Kidney tubule cell (primary cell): ENCODE measurements at places on chromosomes 6 and 20.

GRCh38 chr6:137001299-137001976, 43.3 kb downstream of the IL20RA start:
- peak; percentile 67 for DNase-seq

GRCh38 chr6:24004062-24004461, 122.0 kb upstream of the NRSN1 start:
- peak; percentile 58 for DNase-seq

- DNase-seq: no peak
Measured at GRCh38 chr6:131400779-131401496, 172.1 kb upstream of the ARG1 start.

- peak; percentile 6 for DNase-seq
Measured at GRCh38 chr6:113290684-113291083, 566.5 kb upstream of the MARCKS start.

GRCh38 chr6:17984812-17985670, 2.4 kb downstream of the KIF13A start:
- DNase-seq: no peak

GRCh38 chr6:106165885-106166485, 79.8 kb downstream of the PRDM1 start:
- peak; percentile 74 for DNase-seq

DNA sequence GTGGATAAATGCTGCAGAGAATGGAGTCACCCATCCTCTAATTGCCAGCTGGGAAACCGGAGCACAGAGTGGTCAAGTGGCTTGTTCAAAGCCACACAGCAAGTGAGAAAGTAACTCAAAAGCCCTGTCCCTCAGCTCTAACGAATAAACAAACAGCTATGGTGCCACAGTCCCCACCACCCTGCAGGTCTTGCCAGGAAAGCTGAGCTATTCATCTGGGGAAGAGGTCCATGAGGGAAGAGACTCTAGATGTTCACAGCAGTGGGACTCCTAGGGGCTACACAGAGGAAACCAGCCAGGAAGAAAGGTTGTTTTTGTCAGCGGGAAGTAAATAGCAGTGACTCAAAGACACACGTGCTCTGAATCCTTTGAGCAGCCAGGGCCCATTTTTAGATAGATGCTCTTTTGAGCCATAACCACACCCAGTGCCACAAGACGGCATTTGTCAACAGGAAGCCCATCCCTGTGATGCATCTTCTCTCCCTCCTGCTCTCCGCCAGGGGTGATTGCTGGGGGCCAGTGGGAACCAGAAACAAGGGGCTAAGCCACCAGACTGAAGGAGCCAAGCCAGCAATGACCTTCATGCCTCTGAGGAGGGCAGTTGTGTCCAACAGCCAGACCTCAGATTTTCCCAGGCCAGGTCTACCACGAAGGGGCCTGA, 32.4 kb upstream of the TCP11 start:
- DNase-seq: no peak

DNA sequence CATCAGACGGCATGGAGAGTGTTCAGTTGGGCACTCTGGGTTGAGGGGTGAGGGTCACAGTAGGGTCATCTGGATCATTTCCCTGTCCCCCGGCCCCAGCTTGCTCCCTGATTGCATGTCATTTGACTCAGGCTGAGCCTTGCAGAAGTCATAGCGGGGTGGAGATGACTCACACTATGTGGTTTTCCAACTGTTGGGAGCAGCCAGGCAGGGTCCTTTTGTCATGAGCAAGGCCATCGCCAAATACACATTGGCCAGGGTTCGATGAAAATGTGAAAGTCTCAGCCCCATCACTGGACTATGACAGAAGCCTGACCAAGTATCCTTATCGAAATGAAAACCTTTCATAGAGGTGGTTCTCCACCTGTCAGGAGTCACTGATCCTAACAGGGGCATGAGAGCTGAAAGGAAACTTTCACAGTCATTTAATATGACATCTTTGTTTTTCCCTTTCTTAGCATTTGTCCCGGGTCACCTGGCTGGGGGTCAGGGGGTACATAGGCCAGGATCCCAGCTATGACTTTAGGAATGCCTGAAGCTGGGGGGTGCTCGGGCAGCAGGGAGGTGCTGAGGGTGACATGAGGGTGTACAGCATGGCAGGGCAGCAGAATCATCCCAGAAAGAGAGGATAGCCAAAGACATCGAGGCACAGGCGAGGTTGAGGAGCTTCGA, 70.2 kb upstream of the CD93 start:
- peak; percentile 83 for DNase-seq

- DNase-seq: no peak
Measured at GRCh38 chr20:42836339-42836738, 353.4 kb downstream of the PTPRT start.

DNA sequence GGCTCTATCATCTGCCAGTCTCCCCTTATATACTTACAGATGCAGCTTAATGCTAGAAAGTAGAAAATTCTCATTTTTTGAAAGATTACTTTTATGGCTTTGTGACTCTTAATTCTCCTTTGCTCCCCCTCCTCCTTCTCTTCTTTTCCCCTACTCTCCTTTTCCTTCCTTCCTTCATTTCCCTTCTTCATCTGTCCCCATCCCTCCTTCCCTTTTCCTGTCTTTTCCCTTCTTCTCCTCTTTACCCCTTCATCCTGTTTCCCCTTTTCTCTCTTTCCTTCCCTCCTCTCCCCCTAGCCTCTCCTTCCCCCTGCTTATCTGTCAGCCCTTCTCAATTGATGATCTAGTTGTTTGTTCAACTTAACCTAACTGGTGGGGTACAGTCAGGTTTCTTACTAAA, 71.5 kb downstream of the PPP1R14C start:
- DNase-seq: no peak

DNA sequence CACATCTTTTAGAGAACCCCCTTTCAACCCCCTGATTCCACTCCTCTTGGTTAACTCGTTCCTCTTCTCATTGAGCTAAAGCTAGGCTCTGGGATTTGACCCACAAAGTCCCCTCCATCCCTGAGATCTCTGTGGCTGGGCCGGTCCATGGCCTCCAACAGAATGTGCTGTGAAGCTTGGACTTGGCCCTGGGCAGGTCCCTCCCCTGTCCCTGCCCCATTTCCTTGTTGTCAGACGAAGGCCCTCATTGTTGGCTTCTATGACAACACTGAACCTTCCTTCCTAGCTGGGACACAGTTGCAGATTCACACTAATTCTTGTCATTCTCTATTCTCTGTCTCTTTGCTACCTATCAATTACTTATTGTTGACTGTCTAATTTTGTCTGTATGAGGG, 156.1 kb downstream of the SYCP2 start:
- DNase-seq: no peak

- DNase-seq: no peak
Measured at GRCh38 chr6:37399131-37399530, 33.9 kb upstream of the CMTR1 start.

DNA sequence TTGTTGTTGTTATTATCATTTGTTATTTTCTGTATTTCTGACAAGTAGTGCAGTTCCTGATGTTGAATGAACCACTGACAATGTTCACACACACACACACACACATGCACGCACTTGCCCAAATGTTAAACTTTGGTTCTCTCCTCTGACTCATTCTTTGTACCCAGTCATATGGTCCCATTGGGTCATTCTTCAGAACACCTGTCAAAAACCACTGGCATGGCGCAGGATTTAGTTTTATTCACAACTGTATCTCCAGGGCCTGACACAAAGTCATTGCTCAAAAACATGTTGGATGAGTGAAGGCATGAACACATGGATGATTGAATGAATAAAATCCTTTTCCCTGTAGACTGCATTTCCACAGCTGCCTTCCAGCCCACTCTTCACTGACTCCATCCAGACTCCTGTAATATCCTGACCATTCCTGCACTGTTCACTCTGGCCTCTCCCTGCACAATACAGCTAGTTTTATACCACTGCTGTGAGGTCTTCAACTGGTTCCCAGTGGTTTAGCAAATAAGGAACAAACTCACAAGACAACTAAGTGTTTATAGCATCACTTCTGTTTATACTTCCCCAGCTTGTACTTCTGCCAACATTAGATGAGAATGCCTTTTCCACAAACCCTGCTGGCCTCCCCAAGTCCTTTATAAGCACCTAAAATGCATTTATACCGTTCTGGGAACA, 6.9 kb upstream of the CST11 start:
- no peak for DNase-seq

GRCh38 chr6:107536180-107536961, 46.5 kb downstream of the SOBP start:
- no peak for DNase-seq

DNA sequence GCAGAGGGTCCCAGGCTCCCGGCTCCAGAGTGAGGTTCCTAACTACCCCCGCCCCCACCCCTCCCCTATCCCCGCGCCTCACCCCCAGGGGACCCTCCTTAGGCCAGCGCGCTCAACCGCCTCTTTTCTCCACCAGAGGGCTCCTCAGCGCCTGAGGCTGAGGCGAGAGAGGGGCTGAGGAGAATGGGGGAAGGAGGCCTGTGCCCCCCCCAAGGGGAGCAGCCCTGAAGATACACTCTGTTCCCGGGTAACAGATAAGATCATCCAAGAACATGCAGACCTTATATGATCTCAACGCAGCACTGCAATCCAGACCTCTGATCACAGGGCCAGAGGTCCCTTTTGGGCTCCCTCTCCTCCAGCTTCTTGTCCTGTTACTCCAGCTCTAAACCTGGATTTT, 43.3 kb upstream of the MRPS10 start:
- DNase-seq: no peak

DNA sequence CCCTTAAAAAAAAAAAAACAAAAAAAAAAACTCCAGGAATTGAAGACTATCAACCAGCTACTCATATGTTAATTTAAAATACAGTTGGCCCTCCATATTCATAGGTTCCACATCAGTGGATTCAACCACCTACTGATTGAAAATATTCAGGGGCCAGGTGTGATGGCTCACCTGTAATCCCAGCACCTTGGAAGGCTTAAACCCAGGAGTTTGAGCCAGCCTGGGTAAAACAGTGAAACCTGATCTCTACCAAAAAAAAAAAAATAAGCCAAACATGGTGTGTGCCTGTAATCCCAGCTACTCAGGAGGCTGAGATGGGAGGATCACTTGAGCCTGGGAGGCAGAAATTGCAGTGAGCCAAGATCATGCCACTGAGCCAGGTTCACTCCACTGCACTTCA, 72.4 kb upstream of the SMIM8 start:
- no peak for DNase-seq

DNA sequence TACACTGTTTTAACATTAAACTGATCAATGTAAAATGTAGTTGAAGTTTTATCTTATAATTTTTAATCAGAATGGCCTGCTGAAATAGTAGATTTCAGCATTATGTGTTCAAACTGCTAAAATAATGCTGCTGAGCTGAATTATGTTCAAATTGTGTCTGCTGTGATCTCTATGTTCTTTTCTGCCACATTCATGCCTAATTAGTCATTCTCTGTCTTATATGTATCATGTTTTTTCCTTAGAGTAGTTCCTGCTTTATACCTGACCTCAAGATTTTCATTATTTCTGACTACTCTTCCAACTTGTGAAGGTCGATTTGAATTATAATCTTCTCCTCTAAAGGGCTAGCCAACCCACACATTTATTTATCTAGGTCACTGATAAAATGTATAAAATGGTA, 476.7 kb upstream of the EPHA7 start:
- DNase-seq: peak; percentile 43

GRCh38 chr6:119283979-119284545, 65.5 kb downstream of the MAN1A1 start:
- DNase-seq: peak; percentile 43

GRCh38 chr6:136412410-136412809, 122.8 kb upstream of the BCLAF1 start:
- DNase-seq: no peak

- peak; percentile 56 for DNase-seq
Measured at GRCh38 chr6:51570168-51570921, 517.1 kb downstream of the PKHD1 start.

DNA sequence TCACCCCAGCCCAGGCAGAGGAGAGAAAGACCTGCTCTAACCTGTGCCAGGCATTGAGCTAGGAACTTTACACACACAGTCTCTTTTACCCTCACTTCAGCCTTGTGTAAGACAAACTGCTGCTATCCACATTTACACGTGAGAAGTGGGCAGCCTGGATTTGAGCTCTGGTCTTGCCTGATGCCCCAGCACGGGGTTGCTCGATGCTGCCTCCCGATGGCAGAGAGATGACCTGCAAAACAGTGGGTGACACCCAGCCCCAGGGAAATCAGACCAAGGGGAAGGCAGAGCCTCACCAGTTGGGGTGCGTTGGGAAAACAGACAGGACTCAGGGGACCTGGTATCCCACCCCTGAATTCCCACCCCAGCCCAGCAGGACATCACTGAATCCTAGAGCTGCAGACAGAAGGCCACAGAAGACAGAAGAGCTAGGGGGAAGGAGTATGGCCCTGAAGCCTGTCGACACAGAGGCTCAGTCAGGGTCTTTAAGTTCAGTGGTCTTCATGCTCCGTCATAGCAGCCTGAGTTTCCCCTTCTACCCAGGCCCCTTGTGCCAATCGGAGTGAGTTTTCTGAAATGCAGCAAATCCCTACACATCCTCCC, 990 bp downstream of the BPI start:
- DNase-seq: peak; percentile 43

GRCh38 chr6:164075981-164076615, 661.6 kb downstream of the QKI start:
- no peak for DNase-seq

DNA sequence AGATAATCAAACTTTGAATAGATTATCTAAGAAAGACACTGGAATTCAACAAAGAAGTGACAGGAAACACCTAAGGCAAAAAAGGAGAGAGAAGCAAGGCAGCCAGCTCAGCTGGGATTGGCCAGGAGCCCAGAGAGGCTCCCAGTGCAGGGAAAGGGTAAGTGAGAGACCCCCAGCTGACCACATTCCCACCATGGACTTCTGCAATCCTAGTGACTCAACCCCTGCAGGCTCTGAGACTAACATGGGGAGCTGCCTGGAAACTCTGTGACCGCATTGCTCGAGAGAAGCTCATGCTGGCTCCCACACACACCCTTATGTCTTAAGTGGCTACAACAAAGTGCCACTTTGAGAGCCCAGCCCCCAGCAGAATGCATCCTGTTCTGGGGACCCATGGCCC, 215.1 kb downstream of the PACRG start:
- DNase-seq: no peak

GRCh38 chr20:3039426-3039825, 4.0 kb upstream of the GNRH2 start:
- DNase-seq: no peak

- DNase-seq: no peak
Measured at GRCh38 chr20:6029538-6029937, 24.3 kb downstream of the LRRN4 start.

DNA sequence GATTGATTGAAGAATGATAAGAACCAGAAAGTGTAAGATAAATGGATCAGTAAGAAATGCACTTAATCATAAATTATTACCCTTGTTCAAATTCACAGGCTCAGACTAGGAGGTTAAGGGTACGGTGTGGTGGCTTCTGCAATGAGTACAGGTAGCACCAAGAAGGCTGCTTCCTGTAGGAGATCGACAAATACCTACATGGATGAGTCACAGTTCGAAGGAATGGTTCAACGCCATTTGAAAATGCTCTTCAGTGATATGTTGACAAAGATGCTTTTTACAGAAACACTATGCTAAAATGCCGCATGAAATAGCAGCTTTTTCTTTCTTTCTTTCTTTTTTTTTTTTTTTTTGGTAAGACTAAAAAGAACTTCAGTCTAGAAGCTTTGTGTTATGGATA, 116.2 kb downstream of the DTNBP1 start:
- peak; percentile 56 for DNase-seq

- DNase-seq: no peak
Measured at GRCh38 chr20:63898882-63899558, 4.1 kb downstream of the DNAJC5 start.

GRCh38 chr6:130870179-130870880, 43.1 kb downstream of the SMLR1 start:
- no peak for DNase-seq

- peak; percentile 57 for DNase-seq
Measured at GRCh38 chr6:131761060-131761761, 46.6 kb upstream of the ENPP1 start.
